ENCODE measurements at places on chromosomes 2 and 18.

GRCh38 chr18:9631814-9632496 lies 17.6 kb upstream of the PPP4R1 start:
- no peak for DNase-seq

DNA sequence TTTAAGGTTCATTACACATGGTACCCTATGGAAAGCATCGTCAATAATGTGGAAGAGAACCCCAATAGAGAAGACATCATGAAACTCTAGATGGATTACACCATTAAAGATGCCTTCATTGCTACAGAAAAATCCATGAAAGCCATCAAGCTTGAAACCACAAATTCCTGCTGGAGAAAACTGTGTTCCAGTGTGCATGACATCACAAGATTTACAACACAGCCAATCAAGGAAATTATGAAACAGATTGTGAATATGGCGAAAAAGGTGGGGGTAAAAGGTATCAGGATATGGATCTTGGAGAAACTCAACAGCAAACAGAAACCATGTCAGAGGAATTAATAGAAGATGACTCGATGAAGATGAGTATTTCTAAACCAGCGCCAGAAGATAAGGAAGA lies 200.0 kb downstream of the SLC4A10 start:
- DNase-seq: no peak

GRCh38 chr2:136384531-136385303 lies 266.8 kb upstream of the CXCR4 start:
- peak; percentile 71 for DNase-seq

DNA sequence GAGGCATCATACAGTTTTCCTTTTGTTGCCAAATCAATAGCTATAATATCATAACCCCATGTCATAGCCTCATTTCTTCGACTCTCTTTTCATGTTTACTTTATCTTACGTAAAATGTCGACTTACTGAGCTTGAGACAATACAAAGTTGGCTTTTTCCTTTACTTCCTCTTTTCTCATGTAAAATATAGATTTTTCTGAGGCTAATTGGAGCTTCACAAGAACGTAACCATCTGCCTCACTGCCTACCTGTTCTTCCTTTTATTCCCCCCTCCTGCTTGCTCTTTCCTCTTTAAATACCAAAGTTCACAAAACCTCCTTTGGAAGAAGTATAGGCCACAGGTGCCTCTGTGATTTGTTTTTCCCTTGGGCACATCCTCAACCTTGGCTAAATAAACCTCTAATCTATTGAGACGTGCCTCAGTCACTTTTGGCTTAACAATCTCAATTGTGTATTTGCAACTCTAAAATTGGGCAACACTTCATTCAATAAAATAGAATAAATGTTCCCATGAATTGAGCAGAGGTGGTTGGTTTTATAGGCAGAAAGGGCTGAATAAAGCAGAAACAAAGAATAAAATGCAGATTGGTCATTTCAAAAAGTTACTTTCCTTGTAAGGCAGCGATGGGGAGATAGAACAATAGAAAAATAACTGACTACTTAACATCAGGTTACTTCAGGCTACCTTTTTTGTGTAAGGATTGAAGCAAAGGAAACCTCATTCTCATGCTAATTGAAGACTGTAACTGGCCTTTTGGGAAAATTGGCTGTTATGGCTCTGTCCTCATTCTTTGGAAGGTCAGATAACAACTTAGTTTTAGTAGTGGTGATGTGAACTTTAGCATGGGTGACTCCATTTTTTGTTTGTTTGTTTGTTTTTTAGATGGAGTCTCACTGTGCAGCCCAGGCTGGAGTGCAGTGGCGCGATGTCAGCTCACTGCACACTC lies 21.3 kb downstream of the COMMD1 start:
- no peak for DNase-seq

DNA sequence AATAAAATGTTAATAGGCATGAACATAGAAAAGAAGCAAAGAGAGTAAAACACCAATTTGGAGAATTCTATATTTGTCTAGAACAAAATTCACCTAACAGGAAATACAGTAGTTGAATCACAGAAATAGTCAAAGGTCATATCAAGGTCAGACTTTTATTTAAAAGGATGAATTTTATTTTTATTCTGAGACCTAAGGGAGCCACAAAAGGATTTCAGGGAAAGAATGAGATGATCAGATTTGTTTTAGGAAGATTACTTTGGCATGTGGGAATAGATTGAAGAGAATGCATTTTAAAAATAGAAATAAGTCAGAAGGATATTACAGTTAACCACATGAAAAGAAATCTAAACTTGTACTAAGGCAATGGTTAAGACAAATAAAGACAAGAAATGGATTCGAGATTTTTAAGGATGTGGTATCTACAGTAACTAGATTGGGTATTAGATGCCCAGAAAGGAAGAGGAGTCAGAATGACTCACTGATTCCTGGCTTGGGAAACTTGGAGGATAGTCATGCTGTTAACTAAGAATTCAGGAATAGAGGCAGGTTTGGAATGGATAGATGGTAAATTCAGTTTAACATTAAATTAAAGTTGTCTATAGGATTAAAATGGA lies 56.0 kb downstream of the METTL4 start:
- no peak for DNase-seq

DNA sequence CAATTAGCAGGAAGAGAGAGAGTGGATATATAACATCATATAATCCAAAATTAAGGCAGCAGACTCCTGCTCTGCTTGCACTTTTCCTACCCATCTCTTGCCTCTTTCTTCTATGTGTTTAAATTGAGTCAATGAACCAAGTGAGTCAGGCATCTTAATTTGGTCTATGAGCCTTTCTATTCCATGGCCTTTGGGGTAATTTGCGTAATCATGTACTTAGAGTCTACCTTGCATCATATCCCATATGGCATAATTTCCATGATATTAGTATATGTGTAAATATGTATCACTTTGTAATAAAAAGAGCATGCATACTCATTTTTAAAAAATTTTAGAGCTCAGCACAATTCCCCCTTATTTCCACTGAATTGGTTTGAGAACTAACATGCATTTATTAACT lies 555.2 kb downstream of the STK39 start:
- DNase-seq: no peak

- no peak for DNase-seq
These were observed 28.0 kb upstream of the SMIM21 start for GRCh38 chr18:75455249-75456198.

GRCh38 chr18:37935086-37935485 lies 369.5 kb upstream of the CELF4 start:
- DNase-seq: no peak

- no peak for DNase-seq
These were observed 16.2 kb upstream of the BCL11A start for GRCh38 chr2:60569680-60570111.

GRCh38 chr2:236193026-236193425 lies 24.8 kb upstream of the GBX2 start:
- DNase-seq: no peak

DNA sequence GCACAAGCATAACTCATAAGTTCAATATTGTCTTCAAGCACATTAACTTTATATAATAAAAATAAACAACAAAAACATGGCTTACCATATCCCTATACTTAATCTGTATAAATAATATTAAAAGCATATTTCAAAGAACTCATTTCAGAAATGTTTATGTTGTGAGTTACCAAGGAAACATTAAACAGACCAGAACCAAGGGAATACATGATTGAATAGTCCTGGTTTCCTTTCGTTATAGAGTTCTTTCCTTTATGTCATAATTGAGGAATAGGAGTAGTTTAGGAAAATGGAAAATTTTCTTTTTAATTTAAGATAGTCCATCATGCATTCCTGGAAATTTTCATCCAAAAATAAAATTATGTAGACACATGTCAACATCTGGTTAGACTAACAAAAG lies 343.0 kb downstream of the ERBB4 start:
- no peak for DNase-seq

DNA sequence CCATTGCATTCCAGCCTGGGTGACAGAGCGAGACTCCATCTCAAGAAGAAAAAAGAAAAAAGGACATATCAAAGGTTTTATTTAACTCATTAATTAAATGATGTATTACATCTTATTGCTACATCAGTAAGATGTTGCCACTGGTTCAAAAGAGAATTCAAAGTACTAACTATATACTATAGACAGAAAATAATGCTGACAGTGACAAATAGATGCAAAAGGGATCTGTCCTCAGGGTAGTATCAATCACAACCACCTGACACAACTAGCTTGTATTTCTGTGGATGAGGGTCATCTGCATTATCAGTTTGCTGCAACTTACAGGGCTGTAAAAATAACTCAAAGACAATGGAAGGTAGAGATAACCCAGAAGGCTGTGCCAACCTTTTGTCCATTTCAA lies 16.4 kb upstream of the CREG2 start:
- DNase-seq: no peak

DNA sequence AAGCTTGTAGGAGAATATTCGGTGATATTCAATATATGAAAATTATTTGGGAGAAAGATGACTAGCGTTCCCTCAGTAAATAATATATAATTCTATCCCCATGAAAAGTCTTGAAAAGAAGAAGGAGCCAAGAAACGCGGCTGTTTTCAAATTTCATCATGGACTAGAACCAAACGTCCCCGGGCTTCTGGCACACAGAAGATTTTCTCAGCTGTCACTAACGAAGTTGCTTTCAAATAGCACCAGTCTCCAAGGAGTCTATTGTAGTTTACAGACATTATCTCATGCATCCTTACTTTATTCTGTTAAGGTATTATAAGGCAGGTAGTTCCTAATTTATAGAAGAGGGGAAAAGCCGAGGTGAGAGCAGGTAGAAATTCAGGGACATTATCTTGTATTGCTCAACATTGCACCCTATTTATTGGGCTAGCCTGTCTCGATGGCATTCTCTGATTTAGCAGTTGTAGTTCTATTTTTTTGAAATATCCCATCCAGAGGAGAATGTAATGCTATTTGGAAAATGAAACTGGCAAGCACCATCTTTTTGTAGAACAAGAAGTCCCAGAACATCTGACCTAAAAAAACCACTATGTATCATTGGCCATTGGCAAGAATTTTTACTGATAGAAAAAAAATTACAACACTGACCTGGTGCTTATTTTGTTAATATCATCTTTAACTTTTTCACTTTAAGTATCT lies 198.1 kb upstream of the RASGRP3 start:
- DNase-seq: no peak

DNA sequence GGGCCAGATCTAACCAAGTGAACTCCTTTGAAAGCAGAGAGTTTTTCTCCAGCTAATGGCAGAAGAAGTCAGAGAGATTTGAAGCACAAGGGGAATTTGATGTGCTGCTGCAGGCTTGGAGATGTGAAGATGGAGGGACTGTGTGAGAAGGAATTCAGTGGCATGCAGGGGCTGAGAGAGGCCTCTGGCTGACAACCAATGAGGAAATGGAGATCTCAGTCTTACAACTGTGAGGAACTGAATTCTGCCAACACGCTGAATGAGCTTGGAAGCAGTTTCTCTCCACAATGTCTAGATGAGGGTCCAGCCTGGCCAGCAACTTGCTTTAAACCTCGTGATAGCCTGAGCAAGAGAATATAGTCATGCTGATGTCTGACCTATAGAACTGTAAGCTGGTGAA lies 224.1 kb upstream of the DPP10 start:
- no peak for DNase-seq

- DNase-seq: no peak
These were observed 42.2 kb upstream of the TPO start for GRCh38 chr2:1371082-1371481.

DNA sequence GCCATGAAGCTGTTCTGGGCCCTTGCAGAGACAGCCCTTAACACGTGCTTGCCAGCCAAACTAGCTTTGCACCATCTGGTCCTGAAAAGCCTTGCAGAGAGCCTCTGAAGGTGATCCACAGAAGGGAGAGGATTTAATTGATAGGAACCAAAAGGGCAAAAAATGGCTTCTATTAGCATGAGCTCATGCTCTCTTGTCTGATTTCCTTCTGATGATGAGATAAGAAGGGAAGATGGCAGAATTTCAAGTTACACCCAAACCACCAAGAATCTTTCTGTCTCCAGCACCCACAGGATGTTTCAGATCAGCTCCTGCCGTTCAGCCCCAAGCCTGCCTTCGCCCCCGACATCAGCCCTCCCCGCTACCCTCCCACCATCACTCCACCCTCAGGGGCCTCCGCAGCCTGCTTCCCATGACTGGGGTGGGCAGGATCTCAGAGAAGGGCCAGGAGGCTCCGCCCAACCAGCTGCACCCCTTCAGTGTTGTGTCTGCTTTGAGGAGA lies 23.4 kb upstream of the GLI2 start:
- no peak for DNase-seq

DNA sequence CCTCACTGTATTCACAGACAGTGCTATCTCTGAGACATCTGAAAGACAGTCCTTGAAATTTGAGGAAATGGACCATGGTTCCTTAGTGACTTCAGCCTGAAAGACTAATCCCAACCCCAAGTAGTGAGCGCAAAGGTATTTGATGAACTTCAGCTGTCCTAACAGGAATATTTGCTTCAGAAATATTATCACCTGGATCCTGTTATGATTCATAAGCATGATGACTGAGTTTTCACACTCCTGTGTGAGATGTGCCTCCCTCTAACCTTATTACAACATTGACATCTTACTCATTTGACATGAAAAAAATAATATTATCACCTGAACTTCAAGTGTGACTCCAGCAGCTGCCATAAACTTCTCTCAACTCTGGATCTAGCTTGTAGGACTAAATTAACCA lies 11.6 kb upstream of the MRPL19 start:
- DNase-seq: no peak

- no peak for DNase-seq
These were observed 52.9 kb upstream of the NCOA1 start for GRCh38 chr2:24438106-24438505.

DNA sequence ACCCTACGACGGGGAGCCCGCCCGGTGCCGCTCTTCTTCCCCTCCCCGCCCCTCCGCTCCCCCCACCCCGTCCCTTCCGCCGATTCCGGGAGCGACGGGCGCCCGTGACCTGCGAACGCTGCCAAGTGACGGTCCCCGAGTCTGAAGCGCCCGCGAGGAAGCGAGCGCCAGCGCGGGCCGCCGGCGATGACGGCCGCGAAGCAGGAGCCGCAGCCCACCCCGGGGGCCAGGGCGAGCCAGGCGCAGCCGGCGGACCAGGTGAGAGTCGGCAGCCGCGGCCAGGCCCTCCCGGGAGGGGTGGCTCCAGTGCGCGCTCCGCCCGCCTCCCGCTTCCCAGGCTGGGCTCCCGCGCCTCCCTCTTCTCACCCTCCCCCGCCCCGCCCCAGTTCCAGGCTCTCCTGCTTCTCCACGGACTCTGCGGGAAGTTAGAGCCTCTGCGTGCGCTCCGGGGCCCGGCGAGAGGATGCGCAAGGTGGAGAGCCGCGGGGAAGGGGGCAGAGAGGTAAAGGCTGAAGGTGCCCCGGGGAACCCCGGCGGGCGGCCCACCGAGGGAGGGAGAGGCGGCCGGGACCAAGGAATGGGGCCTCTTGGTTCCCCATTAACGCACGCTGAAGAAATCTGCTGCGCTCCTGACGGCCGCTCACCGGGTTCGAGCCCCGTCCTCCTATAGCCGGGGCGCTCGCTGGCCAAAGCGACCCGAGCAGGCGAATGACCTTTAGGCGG lies 719.5 kb downstream of the DPP10 start:
- DNase-seq: peak; percentile 42

- no peak for DNase-seq
These were observed 169.6 kb upstream of the EPHA4 start for GRCh38 chr2:221741496-221742211.

- DNase-seq: no peak
These were observed 44.5 kb downstream of the DOCK10 start for GRCh38 chr2:224997802-224998201.

GRCh38 chr18:62407660-62408059 lies 82.5 kb downstream of the TNFRSF11A start:
- no peak for DNase-seq
